ENCODE measurements at places on chromosomes 16 and 17.

- DNase-seq, result no peak
These were observed 10.9 kb downstream of the HDAC5 start for GRCh38 chr17:44112284-44113280.

DNA sequence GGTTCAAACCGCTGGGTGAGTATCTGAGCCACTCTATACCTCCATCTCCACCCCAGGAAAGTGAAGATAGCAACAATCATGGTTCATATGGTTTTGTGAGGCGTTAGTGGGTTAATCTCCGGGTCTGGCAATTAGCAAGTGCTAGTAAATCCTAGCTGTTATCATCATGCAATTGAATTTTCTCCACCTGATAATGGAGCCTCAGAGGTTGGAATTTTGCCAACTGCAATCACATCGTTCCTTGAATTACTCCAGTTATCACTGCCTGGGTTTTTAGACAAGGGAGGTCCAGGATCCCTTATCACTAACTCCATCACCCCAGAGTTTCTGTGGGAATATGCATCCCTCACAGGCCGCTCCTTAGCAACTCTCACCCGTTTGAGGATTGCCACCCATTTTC lies 311.5 kb downstream of the RBFOX1 start:
- no peak for DNase-seq

GRCh38 chr17:42686520-42687128 lies 4.3 kb downstream of the CNTNAP1 start:
- no peak for DNase-seq

DNA sequence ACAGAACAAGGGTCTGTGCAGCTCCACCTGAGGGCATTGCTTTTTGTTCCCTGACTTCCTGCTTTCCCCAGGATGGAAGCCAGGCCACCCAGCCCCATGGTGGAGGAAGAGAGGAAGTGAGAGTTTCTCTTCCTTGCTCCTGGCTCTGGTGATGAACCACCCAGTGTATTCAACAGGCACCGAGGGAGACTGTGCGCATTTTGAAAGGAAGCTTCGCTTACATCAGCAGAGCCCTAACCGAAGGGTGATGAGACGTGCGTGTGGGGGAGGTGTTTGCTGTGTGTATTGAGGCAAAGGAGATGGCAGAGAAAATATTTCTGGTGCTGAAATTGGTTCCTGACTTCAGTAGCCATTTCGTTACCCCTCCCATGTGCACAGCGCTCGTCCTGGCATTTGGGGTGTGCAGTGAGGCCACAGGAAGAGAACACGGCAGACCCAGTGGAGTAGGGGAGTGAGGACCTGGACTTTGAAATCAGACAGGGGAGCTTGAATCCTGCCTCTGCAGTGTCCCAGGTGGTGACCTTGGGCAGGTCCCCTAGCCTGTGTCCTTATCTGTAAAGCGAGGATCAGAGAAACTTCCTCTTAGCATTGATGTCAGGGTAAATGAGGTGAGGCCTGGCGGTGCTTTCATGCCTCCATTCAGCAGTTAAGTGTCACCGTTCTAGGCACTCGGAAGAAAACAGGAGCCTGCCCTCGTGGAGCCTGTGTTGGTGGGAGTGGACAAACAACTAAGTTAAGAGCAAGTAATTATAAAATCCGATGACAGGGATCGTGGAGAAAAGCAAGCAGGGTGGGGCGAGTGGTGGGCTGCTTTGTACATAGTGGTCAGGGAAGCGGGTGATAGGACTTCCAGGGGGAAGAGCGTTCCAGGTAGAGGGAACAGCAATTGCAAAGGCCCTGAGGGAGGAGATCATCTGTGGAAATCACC lies 7.4 kb downstream of the CMIP start:
- DNase-seq, result no peak

GRCh38 chr16:10045291-10045775 lies 136.9 kb downstream of the GRIN2A start:
- no peak for DNase-seq

DNA sequence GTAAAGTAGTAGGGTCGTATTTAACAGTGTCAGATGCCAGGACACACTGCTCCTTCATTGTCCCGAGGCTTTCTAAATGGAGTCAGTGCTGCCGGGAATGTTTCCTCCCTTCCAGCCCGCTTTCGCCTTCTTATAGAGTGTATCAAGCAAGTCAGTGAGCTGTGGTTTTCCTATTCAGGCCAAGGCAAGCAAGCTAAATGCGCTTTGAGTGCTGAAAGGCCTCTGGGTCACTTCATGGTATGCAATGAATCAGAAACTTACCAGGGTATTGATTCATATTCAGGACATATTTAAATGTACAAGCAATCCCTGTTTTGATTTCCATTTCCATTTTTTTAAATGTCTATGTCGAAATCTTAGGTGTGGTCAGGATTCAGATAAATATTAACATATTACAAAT lies 327.9 kb upstream of the SOX9 start:
- no peak for DNase-seq

GRCh38 chr17:79305376-79305767 lies 230.7 kb downstream of the ENGASE start:
- DNase-seq, result no peak

DNA sequence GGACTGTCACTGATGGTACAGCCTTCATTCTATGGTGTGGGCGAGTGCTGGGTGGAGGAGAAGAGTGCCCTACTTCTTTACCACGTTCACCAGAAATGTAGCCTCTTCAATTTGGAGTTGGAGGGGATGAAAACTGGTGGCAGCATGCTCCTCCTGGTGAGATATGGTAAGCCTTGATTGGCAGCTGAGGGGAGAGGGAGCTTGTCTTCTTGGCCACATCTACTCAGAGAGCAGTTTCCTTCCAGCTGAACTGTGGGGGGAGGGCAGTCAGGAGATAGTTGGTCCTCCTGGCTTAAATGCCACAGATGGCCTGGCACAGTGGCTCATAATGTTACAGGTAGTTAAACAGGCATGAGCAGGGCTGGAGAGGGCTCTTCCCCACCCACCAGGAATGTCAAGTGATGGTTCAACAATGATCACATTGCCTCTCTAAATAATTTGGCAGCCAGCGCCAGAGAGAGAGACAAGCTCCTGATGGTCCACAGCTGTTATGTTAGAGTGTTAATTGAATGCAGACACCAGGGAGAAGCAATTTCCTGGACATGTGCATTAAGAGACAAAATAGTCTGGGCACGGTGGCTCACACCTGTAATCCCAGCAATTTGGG lies 9.0 kb upstream of the MAPK3 start:
- no peak for DNase-seq

- DNase-seq, result no peak
These were observed 126.4 kb downstream of the USP22 start for GRCh38 chr17:20916383-20916782.

- no peak for DNase-seq
These were observed 919 bp upstream of the CBX1 start for GRCh38 chr17:48102043-48102750.

- DNase-seq, result no peak
These were observed 16.7 kb upstream of the ADGRG1 start for GRCh38 chr16:57611706-57612105.

GRCh38 chr17:38796451-38797157 lies 2.8 kb downstream of the PIP4K2B start:
- no peak for DNase-seq

DNA sequence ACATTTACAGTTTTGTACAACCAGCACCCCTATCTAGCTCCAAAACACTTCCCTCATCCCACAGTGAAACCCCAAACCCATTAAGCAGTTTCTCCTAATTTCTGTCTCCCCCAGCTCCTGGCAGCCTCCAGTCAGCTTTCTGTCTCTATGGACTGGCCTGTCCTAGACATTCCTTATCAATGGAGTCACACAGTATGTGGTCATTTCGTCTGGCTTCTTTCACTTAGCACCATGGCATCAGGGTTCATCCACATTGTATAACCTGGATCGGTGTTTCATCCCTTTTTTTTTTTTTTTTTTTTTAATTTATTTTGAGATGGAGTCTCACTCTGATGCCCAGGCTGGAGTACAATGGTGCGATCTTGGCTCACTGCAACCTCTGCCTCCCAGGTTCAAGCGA lies 68.5 kb downstream of the ZDHHC7 start:
- DNase-seq, result no peak

GRCh38 chr17:78580277-78580804 lies 3.1 kb upstream of the DNAH17 start:
- no peak for DNase-seq

DNA sequence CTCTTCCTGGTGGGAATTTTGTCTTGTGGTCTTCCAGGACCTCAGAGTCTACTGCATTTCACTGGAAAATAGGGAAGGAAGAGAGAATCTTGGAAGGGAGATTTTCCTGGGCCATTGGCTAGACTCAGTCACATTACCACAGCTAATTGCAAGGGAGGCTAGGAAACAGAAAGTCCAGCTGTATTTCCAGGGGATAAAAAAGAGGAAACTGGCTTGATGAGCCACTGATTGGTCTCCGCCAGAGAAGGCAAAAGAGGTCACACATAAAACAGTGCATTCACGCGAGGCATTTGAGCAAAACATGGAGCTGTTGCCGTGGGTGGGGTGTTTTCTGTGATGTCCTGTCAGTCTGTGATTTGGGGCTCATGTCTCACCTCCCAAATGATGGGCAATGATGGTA lies 345.3 kb downstream of the FOXL1 start:
- no peak for DNase-seq

GRCh38 chr16:88686062-88686438 lies 257 bp downstream of the SNAI3 start:
- no peak for DNase-seq

- DNase-seq, result no peak
These were observed 36.5 kb upstream of the DHRS7B start for GRCh38 chr17:21089933-21090901.

GRCh38 chr16:86027373-86028126 lies 128.6 kb downstream of the IRF8 start:
- DNase-seq, result no peak

- DNase-seq, result no peak
These were observed 29.9 kb downstream of the PLCG2 start for GRCh38 chr16:81808933-81809480.

- no peak for DNase-seq
These were observed 121.7 kb upstream of the CDC42EP4 start for GRCh38 chr17:73433501-73433900.

DNA sequence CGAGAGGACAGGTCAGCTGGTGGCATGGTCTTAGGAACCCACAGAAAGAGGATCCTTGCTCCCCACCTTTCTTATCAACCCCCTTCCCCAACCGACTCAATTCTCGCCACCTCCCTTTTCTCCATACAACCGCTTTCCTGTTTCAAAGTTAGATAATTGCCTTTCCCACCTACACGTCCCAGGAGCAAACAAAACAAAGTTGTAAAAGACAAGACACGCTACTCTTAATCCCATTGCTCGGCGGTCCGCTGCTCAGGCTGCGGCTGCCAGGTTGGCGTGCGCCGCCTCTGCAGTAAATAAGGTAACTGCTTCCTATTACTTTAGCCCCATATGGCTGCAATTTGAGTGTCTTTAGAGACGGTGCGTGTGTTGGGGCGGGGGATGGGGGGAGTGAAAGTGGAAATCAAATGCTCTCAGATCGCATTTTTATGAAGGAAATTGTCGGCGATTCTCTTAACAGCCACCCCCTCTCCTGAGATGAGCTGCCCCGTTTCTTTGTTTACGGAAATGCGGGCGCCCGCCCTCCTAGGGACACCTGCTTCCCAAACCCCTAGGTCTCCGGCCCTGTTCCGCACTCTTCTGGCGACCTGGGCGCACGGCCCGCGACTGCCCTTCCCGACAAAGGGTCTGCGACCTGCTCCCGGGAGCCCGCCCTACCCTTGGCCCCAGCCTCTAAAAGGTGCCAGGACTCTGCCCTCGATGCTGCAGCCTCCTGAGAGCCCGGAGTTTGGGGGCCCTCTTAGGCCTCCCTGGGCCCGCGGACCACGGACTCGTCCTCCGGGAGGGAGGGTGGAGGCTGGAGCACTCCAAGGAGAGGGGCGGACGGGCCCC lies 3.7 kb upstream of the CBX8 start:
- no peak for DNase-seq

DNA sequence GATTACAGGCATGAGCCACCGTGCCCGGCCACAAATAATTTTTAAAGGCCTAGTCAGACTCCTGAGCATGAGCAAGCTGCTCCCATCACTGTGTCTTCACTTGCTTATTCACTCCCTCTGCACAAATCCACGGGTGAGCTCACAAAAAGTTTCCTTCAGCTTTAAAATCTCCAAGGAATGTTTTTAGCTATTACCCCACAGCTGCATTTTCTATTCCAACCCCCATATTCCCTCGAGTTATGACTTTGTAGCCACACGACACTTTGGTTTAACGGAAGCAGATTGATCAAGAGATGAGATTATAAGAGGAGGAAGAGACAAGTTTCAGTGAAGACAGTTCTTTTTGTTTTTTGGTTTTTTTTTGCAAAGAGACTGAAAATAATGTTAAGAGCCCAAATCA lies 49.1 kb upstream of the SLC25A19 start:
- no peak for DNase-seq

- DNase-seq, result no peak
These were observed 35.6 kb downstream of the CLEC3A start for GRCh38 chr16:78057803-78058564.

- no peak for DNase-seq
These were observed 2.2 kb upstream of the NUTF2 start for GRCh38 chr16:67844497-67844896.

DNA sequence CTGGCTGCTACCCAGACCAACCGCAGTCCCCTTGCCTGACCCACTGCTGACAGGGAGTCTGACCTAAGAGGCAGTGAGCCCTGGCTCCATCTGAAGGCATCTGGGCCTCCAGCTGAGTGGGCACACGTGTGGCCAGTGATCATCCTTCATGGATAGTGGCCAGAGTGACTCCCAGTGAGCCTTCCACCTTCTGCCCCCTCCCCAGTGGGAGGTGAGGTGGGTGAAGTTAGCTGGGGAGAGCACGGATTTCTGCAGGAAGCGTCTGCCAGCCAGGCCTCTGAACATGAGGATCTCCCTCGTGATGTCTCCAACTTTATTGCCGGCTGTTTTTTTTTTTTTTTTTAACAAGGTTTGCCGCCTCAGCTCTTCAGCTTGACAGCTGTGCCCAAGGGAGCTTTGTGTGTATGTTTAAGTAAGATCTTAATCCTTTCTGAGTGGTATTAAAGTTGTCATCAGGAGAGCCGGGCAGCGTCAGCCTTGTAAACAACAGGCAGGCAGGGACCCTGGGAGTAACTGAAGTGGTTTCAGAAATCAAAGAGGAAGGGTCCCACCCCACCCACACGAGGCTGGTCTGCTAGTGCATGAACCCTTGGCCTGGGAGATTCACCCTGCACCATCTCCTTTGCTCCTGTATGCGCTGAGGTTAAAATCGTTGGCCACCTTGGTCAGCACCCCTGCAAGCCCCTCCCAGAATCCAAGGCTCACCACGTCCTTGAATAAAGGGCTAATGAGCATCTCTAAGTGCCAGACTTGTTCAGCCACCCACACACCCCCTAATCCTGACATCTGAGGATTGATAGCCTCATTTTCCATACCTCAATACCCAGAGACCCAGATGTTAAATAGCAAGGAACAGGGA lies 33.3 kb downstream of the RHBDL3 start:
- no peak for DNase-seq

Data from stimulated activated CD8-positive, alpha-beta memory T cell treated with anti-CD3 and anti-CD28 coated beads, Interleukin-7, amount 100 ng/mL, for 24 hours (primary cell).